DMS79 treated with DMSO at 0.1 percent for 48 hours (cell line): ENCODE measurements at places on chromosomes 3 and 15.
A peak's percentile ranks its signal among the peaks of the same experiment; 100 is the strongest.

DNA sequence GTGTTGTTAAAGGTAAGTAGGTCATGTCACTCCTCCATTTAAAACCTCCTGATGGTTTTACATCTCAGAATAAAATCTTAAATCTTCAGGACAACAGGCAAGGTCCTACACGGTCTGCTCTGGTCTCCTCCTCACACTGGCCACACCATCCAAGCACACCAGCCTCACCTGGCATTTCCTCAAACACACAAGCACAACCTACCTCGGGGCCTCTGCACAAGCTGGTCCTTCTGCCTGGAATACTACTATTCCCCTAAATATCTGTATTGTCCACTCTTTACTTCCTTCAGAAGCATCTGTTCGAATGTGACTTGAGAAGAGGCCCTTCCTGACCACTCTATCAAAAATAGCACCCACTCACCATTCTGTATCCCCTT lies 1.8 kb downstream of the GORASP1 start:
- DNase-seq = no peak

GRCh38 chr3:120399372-120399771 lies 50.2 kb upstream of the LRRC58 start:
- DNase-seq = no peak

- DNase-seq = no peak
These were observed 5.0 kb upstream of the KPNA1 start for GRCh38 chr3:122519693-122520092.

- DNase-seq = no peak
These were observed 58.9 kb downstream of the GASK1A start for GRCh38 chr3:43038010-43038409.

- DNase-seq = no peak
These were observed 438.8 kb downstream of the FHIT start for GRCh38 chr3:60812502-60812901.

- no peak for DNase-seq
These were observed 87.1 kb downstream of the WNT7A start for GRCh38 chr3:13792512-13793371.

- peak; percentile 57 for DNase-seq
These were observed 31.3 kb upstream of the TMEM115 start for GRCh38 chr3:50390508-50391224.

DNA sequence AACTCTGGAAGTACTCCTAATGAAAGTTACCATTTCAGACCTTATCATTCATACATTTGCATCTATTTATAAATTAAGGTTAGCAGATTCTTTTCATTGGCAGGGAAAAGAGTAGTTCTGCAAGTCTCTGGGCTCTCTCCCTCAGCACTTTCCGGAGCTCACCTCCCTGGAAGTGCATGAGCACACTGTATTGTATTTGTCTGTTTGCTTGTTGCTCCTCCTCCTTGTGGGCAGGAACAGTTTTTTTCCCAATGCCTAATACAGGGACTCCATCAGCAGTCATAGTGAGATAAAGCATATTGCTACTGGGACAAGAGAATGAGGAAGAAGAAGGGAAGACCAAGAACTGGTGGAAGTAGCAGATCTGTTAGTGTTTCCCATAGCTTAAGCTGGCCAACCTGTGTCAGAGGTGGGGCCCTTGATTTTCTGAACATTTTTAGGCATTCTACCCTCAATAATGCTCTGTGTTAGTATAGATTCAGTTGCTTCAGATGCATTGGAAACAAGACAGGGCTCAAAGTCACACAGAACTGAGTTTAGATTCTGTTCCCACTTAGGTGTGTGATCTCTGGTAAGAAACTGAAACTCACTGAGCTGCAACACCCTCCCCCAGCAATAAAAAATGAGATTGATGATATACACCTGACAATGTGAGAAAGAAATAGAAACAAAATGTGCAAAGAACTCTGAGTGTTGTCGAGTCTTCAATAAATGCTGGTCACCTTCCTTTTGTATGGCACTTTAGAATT lies 407.8 kb downstream of the TUSC7 start:
- DNase-seq = no peak

- DNase-seq = no peak
These were observed 36.9 kb downstream of the HACD2 start for GRCh38 chr3:123547881-123548519.

GRCh38 chr3:42020684-42021307 lies 58.9 kb upstream of the ULK4 start:
- no peak for DNase-seq

DNA sequence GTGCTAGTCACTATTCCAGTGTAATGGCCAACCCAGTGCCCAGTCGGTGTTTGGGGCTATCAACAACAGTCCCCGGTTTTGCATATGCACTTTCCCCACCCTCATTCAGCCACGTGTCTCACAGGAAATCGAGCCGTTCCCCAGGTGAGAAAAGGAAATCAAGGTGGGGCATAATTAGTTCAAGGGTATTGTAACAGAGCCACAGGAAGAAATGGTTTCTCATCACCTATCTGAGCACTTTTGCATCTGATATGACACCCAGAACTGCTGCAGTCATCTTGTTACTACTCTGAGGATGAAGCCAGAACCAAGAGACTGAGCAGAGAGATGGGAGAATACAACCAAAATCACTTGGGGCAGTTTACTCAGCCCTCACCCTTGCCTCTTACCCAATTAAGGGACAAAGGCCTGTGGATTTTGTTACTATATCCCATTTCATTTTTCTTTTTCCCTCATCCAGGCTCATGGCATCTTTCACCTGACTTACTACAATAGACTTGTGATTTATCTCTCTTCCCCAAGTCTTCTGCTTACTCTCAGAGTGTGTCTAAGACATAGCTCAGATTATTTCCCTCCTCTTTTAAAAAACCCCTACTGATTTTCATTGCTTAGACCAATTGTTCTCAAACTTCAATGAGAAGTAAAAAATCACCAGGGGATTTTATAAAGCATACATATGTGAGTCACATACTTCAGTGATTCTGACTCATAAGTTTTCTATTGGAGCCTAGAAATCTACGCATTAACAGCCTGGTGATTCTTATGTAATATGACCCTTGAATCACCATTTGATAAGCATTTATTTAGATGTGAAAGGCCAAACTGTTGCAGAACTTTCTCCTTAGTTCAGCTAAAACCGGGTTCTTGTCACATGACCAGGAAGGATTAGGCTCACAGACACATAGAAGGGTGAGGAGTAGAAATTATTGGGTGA lies 40.5 kb downstream of the TRAT1 start:
- DNase-seq = no peak

- DNase-seq = no peak
These were observed 210.1 kb downstream of the MEX3B start for GRCh38 chr15:81835731-81836130.

GRCh38 chr3:40055956-40056355 lies 246.5 kb downstream of the MYRIP start:
- no peak for DNase-seq

DNA sequence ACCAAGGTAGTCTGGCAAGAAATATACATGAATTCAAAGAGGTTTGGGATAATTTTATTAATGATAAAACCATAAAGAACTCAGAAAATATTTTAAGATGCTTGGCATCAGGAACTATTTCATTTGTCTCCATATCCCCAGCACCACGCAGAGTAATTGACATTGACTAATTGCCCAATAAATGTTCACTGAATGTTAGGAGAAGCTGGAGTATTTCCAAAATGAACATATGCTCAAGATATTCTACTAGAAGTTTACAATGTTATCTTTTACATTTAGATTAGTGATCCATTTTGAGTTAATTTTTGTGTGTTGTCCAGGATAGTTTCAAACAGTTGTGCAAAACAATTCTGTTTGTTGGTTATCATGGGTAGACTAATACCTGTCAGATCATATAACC lies 298.8 kb upstream of the CTDSPL start:
- DNase-seq = no peak

GRCh38 chr3:2896308-2896939 lies 213.8 kb downstream of the IL5RA start:
- no peak for DNase-seq

DNA sequence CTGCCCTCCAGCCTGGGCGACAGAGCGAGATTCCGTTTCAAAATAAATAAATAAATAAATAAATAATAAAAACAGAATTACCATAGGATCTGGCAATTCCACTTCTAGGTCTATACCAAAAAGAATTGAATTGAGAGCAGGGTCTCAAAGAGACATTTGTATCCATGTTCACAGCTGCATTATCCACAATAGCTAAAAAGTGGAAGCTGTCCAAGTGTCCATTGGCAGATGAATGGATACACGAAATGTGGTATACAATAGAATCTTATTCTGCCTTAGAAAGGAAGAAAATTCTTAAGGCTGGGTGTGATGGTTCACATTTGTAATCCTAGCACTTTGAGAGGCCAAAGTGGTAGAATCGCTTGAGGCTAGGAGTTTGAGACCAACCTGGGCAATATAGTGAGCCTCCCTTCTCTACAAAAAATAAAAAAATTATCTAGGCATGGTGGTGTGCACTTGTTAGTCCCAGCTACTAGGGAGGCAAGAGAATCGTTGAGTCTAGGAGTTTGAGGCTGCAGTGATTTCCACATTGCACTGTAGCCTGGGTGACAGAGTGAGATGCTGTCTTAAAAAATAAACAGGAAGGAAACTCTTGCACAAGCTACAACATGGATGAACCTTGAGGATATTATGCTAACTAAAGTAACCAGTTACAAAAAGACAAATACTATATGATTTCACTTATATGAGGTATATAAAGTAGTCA lies 24.2 kb downstream of the PFKFB4 start:
- DNase-seq = no peak

GRCh38 chr3:63479661-63480035 lies 172.8 kb upstream of the SNTN start:
- DNase-seq = no peak

DNA sequence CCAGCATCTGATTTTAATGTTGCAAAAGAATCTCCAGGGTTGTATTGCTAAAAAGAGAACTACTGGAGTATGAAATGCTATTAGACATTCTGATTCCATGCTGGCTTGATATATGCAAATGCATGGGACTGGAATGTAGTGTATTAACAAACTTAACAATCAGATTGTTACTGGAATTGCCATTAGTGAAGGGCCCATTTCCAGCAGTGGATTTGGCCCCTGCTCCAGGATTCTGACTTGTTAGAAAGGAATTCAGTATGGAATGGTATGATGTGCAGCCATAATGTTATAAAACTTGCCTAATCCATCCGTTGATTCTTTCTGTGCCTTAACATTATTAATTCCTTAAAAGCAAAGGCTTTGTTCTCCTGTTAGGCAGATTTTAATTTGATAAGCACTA lies 7.9 kb downstream of the ARRDC4 start:
- DNase-seq = no peak

GRCh38 chr15:90106522-90107117 lies 4.4 kb upstream of the IDH2 start:
- DNase-seq = no peak

DNA sequence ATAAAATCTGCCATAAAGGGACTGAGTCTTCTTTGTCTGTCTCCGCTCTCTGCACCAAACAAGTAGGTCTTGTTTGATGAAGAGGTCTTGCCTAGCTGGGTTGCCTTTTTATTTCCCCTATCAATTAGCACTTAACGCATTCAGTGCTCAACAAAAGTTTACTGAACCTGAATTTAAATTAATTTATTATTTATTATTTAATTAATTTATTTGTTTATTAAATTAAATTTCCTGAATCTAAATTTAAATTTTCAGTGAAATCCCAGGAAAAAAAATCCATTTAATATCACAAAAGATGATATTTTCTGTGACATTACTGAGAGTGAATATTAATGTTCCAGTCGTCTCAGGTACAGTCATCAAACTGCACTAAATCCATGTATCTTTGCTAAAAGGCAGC lies 164.9 kb upstream of the AGTR1 start:
- no peak for DNase-seq

DNA sequence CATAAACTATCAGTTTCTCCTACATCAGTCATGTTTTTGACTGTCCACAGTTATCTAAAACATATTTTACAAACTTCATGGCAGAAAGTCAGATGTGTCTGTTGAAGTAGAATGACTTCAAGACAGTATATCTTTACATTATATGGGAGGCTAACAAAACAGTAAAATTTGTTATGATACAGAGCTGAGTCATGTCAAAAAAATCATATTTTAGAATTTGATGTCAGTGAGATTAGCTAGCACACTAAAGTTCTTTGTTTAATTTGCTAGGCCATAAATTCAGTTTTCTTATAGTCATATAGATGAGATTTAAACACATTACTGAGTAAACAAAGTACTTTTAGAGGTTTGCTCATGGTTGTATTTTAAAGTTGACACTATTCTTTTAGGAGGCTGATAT lies 80.3 kb upstream of the IGSF10 start:
- DNase-seq = no peak

GRCh38 chr3:158279609-158280008 lies 169.7 kb downstream of the RSRC1 start:
- no peak for DNase-seq

GRCh38 chr3:153973722-153974265 lies 147.4 kb upstream of the ARHGEF26 start:
- no peak for DNase-seq

DNA sequence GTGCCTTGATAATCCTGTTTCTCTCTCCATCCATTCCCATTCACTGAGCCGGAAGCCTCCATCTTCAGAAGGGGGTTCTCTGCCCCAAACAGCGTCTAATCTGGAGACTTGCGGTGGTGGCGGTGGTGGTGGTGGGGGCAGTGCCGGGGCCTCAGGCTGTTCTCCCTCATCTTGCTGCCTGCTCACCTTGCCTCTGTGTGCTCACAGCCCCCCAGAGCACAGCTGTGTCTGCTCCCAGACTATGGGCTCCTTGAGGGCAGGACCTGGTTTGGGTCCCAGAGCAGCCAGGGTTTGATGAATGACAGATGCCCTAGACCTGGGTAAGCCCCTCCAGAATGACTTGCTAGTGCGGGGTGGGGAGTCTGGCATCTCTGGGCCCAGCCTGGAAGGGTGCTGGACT lies 430 bp upstream of the PSTPIP1 start:
- no peak for DNase-seq

GRCh38 chr3:14131134-14131533 lies 6.3 kb downstream of the TMEM43 start:
- no peak for DNase-seq

DNA sequence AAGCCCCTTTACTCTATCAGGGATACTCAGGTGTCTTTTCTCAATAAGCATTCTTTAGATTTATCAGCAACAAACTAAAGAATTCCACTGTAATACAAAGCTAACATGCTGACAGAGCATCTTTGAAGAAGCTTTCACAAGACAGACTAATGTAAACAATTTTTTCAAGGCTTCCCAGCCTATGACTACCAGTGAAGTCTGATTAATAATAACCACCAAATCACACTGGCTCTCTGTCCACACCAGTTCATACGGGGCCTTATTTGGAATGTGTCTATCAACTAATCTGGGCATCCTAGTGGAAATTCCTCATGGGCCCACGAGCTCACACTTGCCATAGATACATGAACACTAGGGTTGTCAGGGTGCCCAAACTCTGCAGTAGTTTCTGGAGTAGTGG lies 84.5 kb downstream of the EFL1 start:
- DNase-seq = no peak
